ENCODE measurements at places on chromosomes 4 and X.

- DNase-seq = no peak
Observed at GRCh38 chr4:158038718-158039117, 134.1 kb downstream of the GASK1B start.

DNA sequence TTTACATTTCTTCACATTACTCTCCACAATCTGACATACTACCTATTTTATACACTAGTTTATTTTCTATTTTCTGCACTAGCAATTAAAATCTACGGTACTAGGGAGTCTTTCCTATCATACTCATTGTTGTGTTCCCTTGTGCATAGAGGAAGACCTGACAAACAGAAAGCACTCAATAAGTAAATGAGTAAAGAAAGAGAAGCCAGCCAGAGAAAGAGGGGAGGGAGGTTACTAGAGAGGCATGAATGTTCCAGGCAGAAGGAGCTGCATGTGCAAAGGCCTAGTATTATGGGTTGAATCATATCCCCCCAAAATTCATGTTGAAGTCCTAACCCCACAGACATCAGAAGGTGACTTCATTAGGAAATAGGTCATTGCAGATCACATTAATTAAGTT, 114.0 kb downstream of the ZAR1 start:
- DNase-seq = no peak

GRCh38 chr4:74716436-74716765, 77.9 kb downstream of the BTC start:
- no peak for DNase-seq

DNA sequence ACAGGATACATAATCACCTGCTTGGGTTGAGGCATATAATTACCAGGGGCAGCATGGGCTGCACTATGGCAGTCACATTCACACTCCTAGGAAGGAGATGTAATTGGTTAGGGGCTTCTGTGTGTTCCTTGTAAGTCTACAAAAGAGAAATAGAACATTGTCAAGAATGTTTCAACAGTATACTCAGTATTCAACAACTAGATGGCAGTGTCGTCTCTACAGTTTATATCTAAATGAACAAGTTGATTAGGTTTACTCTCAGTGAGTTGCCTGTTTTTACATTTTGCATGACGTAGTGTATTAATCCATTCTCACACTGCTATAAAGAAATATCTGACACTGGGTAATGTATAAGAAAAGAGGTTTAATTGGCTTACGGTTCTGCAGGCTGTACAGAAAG, 50.5 kb upstream of the RAB33B start:
- no peak for DNase-seq

All from heart left ventricle (tissue), 16 donors.